ENCODE measurements at places on chromosomes 2 and 18. TPM values are rescaled to one million over a fixed set of nuclear protein-coding genes. Genes with fewer than 3 reads are reported as not detected.

- no peak for DNase-seq
Observed at GRCh38 chr2:79393806-79394484, 118.9 kb upstream of the CTNNA2 start.

DNA sequence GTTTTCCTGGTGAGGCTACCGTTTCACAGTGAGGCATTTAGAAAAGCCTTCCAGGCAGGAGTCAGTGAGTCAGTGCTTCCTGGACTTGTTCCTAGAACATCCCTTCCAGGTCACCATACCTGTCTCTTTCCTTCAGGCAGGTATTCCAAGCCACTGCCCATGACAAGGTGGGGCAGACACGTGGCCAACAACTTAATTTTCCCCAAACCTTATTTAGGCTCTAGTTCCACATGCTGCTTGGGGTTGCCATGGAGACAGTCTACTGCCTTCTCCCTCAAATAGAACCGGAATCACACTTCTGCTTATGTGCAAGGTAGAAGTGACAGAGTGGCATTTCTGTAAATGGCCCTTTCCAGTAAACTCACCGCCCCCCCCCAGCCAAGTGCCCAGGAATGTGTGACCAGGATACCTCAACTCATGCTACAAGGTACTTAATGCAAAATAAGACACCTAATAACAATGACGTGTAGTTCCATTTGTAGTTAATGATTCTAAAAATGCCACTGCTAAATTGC is 258.3 kb downstream of the PRKCE start:
- DNase-seq, result no peak

DNA sequence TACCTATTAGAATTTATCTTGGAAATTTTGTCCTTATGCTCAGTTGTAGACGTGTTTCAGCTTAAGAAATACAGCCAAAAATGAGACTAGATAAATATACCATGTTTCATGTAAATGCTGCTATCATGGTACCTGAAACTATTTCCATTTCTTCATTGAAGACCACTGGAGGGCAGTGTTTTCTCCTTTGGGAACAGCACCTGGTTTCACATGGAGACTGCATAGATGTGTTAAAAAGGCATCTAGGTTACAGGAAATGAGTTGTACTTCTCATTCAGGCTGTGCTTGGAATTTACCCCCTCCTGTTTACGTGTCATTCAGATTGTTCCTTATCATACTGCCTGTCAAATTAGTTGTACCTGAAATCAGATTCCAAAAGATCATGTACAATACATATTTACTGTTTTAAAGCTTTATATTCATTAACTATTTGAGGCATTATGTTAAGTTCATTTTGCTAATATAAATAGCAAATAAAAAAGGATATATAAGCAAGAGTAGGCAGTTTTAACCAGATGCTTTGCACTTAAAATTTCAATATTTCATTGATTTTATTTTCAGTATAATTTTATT is 57.3 kb upstream of the PSMD14 start:
- DNase-seq, result no peak

DNA sequence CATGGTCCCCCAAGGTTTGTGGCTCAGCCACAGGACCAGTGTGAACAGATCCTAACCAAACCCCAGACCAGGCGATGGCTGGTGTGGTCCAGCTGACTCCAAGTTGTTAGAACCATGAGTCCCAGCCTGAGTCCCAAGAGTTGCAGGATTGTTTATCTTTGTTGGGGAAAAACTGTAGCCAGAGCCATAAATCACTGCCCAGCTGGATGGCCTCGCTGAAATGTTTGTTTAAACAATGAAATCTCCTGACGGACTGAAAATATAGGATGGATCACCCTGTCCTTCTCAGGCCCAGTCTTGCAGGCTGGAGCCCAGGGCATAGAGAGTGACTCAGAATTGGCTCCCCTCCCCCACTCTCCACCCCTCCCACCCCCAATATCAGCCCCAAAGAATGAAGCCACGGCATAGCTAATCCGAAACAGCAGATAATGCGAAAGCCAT is 36.4 kb downstream of the PKDCC start:
- DNase-seq, result no peak

GRCh38 chr2:62800618-62801017 is 95.1 kb downstream of the EHBP1 start:
- no peak for DNase-seq

TMEM247 gene
- not detected for total RNA-seq

GRCh38 chr2:102286041-102286440 is 25.3 kb upstream of the IL1RL1 start:
- DNase-seq, result no peak

ST8SIA5 gene
- total RNA-seq, result 0.19 TPM

DNA sequence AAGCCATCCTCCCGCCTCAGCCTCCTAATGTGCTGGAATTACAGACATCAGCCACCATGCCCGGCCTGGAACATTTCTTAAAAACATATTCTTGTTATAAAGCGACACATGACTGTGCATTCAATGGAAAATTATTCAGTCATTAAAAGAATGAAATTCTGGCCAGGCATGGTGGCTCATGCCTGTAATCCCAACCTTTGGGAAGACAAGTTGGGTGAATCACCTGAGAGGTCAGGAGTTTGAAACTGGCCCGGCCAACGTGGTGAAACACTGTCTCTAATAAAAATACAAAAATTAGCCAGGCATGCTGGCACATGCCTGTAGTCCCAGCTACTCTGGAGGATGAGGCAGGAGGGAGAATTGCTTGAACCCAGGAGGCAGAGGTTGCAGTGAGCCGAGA is 21.6 kb upstream of the RPRD1A start:
- no peak for DNase-seq

DNA sequence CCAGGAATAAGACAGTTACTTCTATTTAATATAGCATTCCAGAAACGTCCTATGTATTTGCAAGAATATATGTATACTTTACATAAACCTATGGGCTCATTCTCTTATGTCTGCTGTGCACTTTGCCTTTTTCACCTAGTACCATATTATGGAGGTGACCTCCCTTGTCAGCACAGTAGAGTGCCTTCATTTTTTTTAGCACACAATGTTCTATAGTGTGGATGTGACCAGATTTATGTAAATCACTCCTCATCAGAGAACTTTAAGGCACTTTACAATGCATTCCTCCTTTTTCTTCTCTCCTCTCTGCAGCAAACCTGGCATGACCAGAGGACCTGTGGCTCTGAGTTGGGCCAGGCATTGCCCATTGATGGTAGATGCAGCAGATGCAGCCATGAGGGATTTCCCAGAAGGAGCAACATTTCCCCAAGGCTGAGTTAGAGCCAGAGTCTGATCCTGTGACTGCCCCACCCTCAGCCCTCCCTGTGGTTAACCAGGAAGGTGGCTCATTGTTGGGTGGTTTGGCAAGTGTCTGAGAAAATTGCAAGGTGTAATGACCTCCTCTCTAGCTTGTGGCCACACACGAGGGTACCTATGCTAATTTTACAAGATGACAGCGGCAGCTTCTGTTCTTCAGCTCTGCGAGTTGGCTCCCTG is 76.5 kb upstream of the DLX2 start:
- no peak for DNase-seq

CYS1 gene
- not detected for total RNA-seq

SNTG2 gene
- 2.6 TPM for total RNA-seq

DNA sequence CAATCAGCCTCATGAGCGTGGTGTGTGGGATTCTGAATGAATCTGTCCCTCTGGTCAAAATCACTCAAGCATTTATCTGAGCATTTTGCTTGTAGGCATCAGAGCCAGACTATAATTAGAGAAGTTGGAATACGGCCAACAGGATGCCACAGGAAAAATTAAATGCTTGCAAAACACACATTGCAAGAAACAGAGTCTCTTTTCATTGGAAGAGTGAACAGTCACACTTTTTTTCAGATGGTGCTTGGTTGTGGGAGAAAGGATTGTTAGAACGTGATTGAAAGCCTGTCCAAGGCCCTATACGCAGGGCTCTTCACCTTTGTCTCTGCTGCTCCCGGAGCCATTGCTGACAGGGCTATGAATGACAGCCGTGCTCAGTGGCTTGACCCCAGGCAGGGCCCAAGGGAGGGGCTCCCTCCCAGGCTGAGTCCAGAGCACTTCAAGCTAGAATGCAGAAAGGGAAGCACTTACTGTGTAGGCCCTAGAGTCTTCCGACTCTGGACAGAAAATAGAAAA is 59.8 kb downstream of the SNTG2 start:
- DNase-seq, result no peak

DNA sequence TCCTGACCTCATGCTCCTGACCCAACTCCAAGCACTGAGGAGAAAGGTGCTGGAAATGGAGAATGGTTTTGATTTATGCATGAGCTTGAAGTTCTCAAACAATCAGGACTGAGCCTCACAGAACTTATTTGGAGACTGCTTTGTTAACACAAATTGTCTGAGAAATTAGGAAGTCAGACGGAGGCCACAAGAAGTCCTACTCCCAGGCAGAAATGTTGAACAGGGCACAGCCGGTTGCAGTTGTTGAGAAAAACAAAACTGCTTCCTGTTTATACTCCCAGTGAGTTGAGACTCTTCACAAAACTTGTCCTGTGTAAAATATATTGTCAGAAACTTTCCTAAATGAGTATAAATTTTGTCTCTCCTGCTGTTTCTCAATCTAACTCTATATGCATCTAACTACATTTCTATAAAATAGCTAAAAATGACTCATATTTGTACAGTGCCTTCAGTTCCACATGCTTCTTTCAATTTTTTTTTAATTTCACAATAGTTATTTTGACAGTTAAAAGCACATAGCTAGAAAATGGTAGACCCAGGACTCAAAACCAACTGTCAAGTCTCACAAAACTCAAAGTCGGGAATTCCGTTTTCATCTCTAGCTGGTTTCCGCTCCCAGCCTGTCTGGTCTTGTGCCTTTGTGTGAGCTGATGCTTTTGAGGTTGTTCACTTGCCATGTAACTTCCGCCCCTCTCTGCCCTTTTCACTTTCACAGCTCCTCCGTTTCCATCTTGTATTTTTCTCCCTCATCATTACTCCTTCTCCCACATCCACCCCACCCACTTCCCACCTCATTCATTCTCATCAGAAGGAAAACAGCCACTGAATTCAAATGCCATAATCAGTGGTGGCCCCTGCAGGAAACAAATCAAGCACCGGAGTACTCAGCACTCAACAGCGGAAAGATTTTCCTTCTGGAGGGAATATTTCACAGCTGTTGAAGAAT is 215.0 kb downstream of the SUCLG1 start:
- DNase-seq, result no peak

CHST10 gene
- total RNA-seq, result 7.3 TPM

GRCh38 chr18:45951016-45951714 is 16.0 kb downstream of the EPG5 start:
- DNase-seq, result no peak

B3GNT7 gene
- 0.07 TPM for total RNA-seq

GRCh38 chr2:127655209-127656073 is 9.5 kb downstream of the GPR17 start:
- no peak for DNase-seq

HOXD12 gene
- total RNA-seq, result not detected

PECR gene
- total RNA-seq, result 25.4 TPM

GRCh38 chr2:224875841-224876240 is 159.7 kb upstream of the CCDC195 start:
- no peak for DNase-seq

FEV gene
- total RNA-seq, result not detected
